ENCODE measurements at places on chromosomes 3 and 15.

DNA sequence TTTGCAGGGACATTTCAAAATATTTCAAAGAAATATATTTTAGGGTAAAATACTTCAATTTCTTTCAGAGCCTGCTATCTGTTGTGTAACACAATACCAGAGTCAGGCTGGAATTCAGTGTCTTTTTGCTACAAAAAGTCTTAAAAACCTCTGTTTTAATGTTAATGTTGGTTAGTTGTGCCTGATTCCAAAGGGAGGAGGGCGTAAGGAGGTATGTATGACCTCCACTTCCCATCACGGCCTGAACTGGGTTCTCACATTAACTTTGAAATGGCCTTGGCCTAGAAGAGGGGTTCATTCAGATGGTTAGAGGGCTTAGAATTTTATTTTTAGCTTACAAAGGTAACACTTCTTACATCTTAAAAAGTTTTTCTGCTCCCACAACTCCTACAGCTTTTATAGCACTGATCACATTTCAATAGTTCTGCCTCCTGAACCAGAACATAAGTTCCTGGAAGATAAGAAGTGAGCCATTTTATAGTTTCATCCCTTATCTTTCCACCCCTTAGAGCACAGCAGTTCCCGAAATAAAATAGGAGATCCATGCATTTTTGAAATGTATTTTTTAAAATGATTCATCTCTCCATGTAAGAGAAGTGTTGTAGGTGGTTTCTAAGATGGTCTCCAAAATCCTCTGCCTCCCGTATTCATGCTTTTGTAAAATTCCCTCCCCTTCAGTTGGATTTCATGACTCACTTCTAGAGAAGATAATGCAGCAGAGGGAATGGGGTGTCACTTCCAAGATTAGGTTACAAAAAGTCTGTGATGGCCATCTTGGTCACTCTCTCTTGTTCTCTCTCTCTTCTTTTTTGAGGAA lies 543.1 kb upstream of the NECTIN3 start:
- DNase-seq, result no peak

DNA sequence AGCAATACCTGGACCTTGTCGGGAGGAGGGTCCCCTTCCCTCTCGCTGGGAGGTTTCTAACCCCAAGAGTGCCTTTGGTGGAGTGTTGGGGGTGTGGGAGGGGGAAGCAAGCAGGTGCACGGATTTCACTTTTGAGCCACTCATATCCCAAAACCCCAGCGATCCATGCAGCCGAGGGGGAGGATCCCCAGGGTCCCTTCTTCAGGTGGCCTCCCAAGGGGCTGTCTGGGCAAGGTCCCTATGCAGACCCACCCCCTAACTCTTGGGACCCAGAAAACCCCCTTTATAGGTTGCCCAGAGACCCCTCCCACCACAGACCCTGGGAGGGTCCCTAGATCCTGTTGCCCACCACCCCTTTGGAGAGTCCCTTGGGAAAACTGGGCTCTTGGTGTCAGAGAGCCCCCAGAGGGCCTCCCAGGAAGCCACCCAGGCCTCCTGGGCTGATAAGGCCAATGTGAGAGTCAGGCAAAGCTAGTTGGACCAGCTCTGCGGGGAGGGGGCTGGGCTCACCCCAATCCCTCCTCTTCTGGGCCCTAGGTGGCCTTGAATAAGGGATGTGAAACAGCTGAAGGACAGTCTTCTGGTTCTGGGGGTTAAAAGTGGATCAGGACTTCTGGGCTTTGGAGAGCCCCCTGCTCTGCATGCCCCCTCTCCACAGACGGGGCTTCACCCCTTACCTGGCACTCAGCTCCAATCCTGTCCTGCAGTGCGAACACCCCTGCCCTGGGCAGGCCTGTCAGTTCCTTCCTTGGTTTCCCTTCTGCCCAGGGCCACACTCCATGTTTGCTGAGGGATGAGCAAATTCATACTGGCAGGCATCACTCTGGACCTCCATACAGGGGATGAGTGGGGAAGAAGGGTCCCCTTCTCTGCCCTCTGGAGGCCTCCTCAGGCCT lies 932 bp upstream of the PLCD1 start:
- no peak for DNase-seq

DNA sequence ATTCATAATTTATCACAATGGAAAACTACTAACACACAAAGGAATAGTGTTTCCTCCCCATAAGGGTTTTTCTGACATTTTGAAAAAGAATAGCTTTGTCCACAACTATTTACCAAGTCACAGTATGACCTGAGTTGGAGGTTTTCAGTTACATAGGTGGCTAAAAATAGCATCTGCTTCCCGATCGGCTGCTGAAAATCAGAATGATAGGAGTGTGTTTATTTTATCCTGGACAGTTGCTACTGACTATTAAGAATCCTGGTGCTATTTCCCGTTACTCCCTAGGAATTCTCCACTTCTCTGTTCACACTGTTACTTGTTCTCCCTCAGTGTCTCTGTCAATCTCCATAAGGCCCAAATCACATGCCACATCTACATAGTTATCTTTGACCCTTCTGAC lies 353.9 kb upstream of the RARB start:
- DNase-seq, result no peak

- DNase-seq, result no peak
These were observed 16.9 kb downstream of the VPS18 start for GRCh38 chr15:40911141-40911540.

GRCh38 chr3:36397841-36398240 lies 17.5 kb downstream of the STAC start:
- DNase-seq, result no peak

DNA sequence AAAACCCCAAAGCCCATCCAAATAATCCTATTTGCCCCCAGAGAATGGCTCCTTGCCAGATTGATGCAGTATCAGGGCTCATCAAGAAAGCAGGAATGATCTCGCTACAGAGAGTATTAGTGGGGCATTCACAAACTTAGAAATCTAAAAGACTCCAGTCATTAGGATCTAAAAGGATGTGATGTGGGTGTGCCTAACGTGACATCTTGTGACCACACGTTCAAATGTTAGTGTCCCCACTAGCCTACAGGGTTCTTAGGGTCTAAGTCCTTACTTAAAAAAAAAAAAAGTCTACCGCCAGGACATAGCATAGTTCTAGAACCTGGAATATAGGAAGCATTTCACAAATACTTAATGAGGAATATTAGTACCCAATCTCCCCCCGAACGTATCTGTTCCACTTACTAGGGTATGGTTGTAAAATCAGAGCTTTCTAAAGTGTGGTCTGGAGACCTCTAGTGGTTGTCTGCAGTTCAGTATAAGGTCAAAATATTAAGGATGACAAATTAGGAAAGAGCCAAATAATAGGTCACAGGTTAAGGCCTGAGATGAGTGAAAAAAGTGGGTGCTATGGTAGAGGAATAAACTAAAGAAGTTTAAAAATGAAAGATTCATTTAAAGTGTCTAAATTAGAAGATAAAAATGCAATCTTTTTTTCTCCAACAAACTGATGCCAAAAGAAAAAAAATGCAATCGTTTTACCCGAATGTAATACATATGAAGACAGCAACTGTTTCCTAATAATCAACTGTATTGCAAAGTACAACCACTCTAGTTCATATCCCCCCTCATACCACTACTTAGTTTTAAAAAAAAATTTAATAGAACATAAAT lies 4.2 kb upstream of the CHRM5 start:
- no peak for DNase-seq

GRCh38 chr15:85763673-85764633 lies 30.8 kb downstream of the KLHL25 start:
- no peak for DNase-seq

All from CD4-positive, alpha-beta T cell treated with Interleukin-4 for 4 hours (primary cell).